ENCODE measurements at places on chromosomes 6 and 20. TPM values are rescaled to one million over a fixed set of nuclear protein-coding genes. Genes with fewer than 3 reads are reported as not detected.

Gene COX4I2
- not detected for total RNA-seq

Gene CD24
- total RNA-seq = 16.8 TPM

Gene PI3
- total RNA-seq = 5.9 TPM

Gene KIAA0408
- total RNA-seq = 3.3 TPM

Gene MEI4
- total RNA-seq = not detected

Gene TTBK1
- not detected for total RNA-seq

Gene NUS1
- total RNA-seq = 15.8 TPM

Gene HDGFL1
- total RNA-seq = not detected

Gene TREM2
- 7.7 TPM for total RNA-seq

Gene OR12D3
- not detected for total RNA-seq

Gene TPD52L1
- 81.3 TPM for total RNA-seq

Gene C6orf58
- not detected for total RNA-seq

Gene CFB
- total RNA-seq = 177 TPM

Gene C6orf132
- 10.2 TPM for total RNA-seq

Gene NMBR
- total RNA-seq = not detected

Gene LRRN4
- total RNA-seq = 20.8 TPM

Gene NKAIN4
- not detected for total RNA-seq

Gene NKAPL
- 1.6 TPM for total RNA-seq

Gene KCNB1
- total RNA-seq = 21.8 TPM

Gene PRPH2
- 0.32 TPM for total RNA-seq

Gene DNMT3B
- 0.96 TPM for total RNA-seq

Gene IYD
- total RNA-seq = 0.33 TPM

Gene B3GAT2
- total RNA-seq = not detected

Gene COMMD7
- total RNA-seq = 30.9 TPM

Gene METTL24
- 3.4 TPM for total RNA-seq

Gene SLC22A23
- 26.3 TPM for total RNA-seq

Gene PACRG
- total RNA-seq = 0.64 TPM

Gene INSM1
- total RNA-seq = 0.48 TPM

Gene HMGCLL1
- total RNA-seq = 2.6 TPM

Gene DEFB124
- not detected for total RNA-seq

Gene ABHD12
- 67.7 TPM for total RNA-seq

Gene HS3ST5
- total RNA-seq = not detected

Gene SDCBP2
- total RNA-seq = 10.8 TPM

Gene SRSF12
- total RNA-seq = 1.8 TPM

Gene MLN
- total RNA-seq = not detected

Gene LZTS3
- 11.3 TPM for total RNA-seq

Gene CLPSL2
- 2.3 TPM for total RNA-seq

Gene LHFPL5
- total RNA-seq = not detected

Gene TBX18
- 17.0 TPM for total RNA-seq

Gene ABCC10
- total RNA-seq = 9.0 TPM

All from breast epithelium (tissue), 4 donors.